Activated CD4-positive, alpha-beta T cell treated with anti-CD3 and anti-CD28 coated beads, Interleukin-2, amount 50 U/mL, for 4 hours (primary cell): ENCODE measurements at places on chromosomes 5 and 9.

DNA sequence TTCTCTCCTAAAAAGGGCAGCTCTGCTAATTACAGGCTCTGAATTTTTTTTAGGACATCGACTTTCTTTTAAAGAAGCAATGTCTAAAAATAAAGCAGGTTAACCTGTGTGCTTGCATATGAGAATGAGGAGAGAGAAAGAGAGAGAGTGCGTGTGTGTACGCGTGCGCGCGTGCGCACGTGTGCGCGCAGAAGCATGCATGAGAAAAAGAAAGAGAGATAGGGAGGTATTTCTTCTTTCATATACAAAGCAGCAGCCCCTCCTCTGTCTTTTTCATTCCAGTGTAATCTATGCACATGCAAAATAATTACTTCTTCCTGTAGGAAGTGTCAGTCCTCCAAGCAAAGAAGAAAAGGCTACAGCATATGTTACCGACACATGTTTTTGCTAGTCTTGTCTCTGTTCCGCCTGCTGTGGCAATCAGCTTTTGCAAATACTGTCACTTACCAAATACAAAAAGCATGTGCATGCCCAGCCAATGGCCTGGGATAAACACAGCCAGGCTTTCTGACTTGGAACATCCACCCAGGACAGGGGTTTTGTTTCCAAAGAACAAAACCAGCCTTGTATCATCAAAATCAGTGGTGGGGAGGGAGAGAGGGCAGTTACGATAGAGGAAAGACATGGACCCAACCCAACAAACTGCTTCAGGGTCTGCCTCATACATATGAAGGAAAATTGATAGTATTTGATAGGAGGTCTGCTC is 252.3 kb upstream of the SLC24A2 start:
- no peak for DNase-seq

DNA sequence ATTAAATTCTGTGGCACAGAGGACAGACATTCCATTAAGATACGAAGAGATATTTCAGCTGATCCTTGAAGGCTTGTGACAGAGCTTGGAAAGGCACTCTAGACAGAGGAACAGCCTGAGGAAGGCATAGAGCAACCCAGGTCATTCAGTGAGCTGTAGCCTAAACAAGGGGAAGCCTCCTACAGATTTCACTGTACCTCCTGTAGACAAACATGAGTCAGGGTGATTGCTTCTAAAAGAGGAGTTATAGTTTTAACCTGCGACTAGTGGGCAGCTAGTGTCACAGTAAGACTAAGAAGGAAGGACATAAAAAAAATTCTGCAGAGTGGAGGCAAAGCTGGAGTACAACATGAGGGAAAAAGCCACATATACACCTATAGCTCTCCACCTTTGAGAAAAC is 43.5 kb upstream of the ANKDD1B start:
- no peak for DNase-seq

DNA sequence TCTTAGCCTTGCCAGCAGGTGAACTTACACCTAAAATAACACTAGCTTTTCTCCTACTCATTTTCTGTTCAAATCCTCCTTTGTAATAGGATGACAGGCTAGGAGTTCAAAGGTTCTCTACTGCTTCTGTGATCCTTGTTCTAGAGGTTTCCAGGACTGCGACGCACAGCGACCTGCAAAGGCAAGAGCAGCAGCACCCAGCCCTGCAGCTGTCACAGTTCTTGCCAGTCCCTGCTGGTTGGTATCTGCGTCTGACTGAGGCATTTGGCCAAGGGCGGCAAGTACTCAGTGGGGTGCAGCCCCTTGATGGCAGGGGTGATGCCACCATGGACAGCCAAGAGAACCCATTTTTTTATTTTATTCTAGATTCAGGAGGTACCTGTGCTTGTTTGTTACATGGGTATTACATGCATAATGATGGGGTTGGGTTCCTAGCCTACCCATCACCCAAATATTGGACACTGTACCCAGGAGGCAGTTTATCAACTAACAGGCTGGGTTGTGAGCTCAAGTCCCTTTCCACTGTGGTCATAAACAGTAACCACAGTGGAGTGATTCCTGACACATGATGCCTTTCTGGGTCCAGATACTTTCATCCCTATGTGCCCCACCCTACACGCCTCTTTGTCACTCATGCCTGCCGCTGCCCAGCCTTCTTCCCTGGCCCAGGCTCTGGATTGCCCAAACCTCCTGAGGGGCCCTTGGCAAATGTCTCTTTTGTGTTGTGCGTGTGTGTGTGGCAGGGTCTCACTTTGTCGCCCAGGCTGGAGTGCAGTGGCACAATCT is 111.0 kb downstream of the GAPVD1 start:
- no peak for DNase-seq

DNA sequence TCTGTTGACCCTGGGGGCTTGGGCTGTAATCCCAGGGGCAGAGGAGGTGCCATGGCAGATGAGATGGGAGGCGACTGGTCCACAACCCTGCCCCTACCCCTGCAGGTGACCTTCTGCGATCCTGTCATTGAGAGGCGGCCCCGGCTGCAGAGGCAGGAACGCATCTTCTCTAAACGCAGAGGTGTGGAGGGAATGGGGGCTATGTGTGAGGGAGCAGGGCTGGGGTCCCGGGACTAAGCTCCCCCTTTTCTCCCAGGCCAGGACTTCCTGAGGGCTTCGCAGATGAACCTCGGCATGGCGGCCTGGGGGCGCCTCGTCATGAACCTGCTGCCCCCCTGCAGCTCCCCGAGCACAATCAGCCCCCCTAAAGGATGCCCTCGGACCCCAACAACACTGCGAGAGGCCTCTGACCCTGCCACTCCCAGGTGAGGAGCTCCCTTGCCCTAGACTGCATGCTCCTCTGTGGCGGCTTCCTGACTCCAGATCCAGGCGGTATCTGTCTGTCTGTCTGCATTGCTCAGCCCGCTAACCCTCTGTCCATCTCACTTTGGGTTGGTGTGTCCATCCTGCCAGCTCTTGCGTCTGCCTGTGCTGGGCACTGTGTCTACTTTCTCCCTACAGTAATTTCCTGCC is 9.9 kb downstream of the ZDHHC12 start:
- DNase-seq: no peak

- no peak for DNase-seq
Observed at GRCh38 chr9:91273853-91274552, 87.7 kb downstream of the AUH start.

- peak; percentile 4 for DNase-seq
Observed at GRCh38 chr5:76391014-76391413, 12.1 kb upstream of the IQGAP2 start.
